ENCODE measurements at places on chromosomes 12 and 14.

DNA sequence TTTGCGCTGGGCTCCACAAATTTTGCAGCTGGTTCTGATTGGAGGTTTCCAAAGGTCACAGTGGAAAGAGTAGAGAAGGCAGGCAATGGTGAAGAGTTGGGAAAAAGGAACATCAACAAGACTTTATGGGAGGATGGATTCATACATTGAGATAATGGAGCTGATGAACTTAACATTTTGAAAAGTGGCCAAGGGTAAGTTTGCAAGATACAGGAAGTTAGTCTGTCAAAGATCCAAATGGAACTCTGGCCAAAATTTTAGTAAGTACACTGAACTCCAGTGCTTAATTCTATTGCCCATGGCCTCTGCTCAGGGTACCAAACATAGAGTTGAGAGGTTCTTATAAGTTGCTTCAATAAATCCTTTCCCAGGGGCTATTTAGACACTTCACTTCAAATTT, 15.6 kb downstream of the CCER1 start:
- DNase-seq = no peak

DNA sequence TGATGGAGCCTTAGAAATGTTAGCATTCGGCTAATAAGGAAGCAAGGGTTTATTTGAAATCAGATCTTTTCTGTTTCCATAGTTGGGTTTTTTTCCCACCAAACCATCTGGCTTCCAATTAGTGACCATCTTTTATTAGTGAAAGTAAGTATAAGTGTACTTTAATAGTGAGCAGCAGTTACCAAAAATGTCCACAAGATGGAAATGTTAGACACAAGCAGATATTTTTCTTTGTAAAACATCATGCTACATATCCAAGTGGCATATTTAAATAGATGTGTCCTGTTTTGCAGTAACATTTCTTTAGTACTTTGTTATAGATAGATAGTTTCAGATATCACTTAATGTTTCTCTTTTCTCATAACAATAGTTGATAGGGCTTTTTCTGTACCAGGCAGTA, 28.8 kb downstream of the YEATS4 start:
- peak; percentile 68 for DNase-seq

GRCh38 chr12:46933947-46934346, 108.2 kb upstream of the SLC38A4 start:
- DNase-seq = peak; percentile 22

GRCh38 chr12:52127683-52128450, 48.4 kb downstream of the SMIM41 start:
- DNase-seq = no peak

DNA sequence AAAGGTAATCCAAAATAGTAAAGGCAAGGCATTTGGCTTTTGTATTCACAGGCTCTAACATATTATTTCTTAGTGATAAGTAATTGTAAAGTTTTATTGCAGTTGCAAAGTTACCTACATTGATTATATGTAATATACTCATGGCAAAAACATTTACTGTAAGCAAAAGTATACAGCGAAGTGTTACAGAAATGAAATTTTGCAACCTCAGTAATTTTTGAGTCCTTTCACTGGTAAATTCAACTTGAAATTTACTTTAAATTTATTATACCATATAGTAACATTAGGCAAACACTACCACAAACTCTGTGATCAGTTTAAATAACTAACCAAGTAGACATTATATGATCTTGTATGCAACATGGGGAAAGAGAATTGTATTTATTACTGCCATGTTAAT, 89.0 kb downstream of the CDK17 start:
- no peak for DNase-seq

- DNase-seq = peak; percentile 38
Observed at GRCh38 chr12:79689477-79690141, 1.2 kb downstream of the PAWR start.

DNA sequence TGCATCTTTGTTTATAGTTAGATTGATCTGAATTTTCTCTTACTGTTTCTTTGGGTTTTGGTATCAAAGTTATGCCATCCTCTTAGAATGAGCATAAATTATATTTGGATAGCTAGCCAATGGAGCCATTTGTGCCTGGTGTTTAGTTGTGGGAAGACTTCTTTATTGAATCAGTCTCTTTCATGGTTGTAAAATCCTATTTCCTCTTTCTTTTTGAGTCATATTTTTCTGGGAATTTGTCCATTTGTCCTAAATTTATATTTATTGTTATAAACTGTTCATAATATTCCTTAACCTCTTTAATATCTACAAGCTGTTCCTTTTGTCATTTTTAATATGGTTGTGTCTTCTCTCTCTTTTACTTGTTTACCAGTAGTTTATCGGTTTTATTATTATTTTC, 462.5 kb downstream of the AEBP2 start:
- no peak for DNase-seq

DNA sequence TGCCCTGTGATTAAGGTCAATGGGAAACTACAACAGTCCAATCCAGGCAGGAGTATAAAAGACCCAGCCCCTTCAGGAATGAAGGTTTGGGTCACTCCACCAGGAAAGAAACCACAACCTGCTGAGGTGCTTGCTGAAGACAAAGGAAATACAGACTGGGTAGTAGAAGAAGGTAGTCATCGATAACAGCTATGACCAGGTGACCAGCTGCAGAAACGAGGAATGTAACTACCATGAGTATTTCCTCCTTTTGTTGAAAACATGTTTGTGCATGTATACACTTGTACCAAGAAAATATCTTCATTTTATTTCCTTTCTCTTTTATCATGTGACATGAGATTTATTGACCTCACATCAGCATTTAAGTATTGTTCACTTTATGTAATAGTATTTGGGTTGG, 409.1 kb downstream of the FOXG1 start:
- DNase-seq = no peak

- DNase-seq = no peak
Observed at GRCh38 chr14:33631021-33631420, 319.9 kb downstream of the EGLN3 start.
